ENCODE measurements at places on chromosomes 3 and 15. TPM values are rescaled to one million over a fixed set of nuclear protein-coding genes. Genes with fewer than 3 reads are reported as not detected.

DNA sequence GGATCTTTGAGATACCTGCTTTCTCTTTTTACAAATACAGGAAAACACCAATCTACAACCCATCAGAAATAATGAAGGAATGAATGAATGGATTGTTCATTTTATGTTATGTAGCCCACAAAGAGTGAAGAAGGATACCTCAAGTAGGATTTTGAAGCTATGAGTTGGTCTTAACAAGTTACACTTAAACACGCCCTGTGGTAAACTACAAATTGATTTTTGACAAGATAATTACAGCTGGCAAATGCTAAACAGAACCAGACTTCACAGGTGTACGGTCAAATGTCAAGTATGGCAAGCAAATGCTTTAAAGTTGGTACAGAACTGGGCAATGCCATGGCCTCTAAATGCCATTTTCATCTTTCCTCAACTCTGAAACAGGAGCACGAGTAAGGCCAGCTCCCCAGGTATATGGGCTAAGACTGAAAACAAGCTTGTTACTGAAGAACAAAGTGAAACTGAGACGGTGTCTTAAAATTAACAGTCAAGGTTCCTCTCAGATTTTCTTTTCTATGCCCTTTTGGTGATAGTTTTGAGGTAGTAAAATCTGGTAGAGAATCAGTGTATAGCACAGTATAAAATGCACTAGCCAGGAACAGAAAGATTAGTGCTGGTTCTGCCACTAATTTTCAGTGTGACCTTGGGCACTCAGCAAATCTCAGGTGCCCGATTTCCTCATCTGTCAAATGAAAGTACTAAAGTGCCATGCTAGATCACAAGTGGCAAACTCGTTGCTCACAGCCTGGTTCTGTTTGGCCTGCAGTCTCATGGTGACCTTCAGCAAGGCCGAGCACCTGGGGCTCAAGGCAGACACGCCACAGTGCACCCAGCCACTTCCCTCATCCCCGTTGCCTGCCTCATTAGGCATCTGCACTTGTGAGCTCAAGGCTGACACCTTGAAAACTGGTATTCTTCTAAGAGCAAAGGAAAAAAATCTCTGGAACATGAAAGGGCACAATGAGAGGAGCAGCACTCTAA, 9.5 kb downstream of the RUVBL1 start:
- no peak overlapping the region for H3K4me3 ChIP-seq
- no peak for DNase-seq
- H3K36me3 ChIP-seq: no peaks in the 10 kb centered on the region
- H3K27ac ChIP-seq: no peak overlapping the region

GRCh38 chr3:114967168-114967567, 179.9 kb downstream of the ZBTB20 start:
- H3K27me3 ChIP-seq: no peaks in the 10 kb centered on the region
- no peaks in the 10 kb centered on the region for H3K4me1 ChIP-seq
- no peak for DNase-seq
- no peak overlapping the region for H3K4me3 ChIP-seq
- no peaks in the 10 kb centered on the region for H3K36me3 ChIP-seq

- no peak for DNase-seq
- no peaks in the 10 kb centered on the region for H3K27me3 ChIP-seq
- H3K27ac ChIP-seq: no peak overlapping the region
- H3K4me1 ChIP-seq: no peaks in the 10 kb centered on the region
- H3K36me3 ChIP-seq: no peaks in the 10 kb centered on the region
Measured at GRCh38 chr3:162799910-162800309, 1303.3 kb downstream of the OTOL1 start.

DNA sequence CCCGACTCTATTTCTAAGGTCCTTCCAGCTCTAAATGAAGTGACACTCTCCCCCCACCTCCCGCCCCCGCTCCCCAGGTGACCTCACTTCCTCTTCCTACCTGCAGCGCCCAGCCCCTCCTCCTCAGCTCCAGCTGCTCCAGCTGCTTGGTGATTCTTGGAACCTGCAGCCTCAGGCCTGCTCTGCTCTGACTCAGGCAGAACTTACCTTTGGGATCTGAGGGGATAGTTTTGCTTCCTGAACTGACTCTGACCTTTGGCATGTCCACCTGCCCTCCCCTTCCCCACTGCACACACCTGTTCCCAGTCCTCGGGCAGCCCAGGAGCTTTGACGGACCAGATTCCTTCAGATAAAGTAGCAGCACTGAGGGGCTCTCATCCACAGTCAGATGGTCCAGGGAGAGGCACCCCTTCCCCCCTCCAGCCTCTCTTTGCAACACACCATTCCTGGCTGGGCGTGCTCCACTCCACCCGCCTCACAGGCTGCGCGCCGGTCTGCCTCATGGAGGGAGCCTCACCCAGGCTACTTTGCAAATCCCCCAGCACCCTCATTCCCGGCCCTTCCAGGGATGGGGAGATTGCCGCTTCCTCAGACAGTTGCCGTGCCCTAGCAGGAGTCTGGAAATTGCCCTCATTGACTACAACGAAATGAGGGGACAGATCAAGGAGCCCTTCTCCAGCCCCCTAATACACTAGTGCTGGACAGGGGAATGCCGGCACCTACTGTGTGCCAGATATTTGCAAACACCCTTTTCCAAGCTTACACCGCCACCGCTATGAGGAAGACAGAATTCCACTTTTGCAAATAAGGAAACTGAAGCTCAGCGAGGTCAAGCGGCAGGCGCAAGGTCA, 692 bp upstream of the C15orf39 start:
- peak; percentile 76 for DNase-seq
- H3K27me3 ChIP-seq: no peaks in the 10 kb centered on the region
- peaks cover 25% of the 10 kb centered on the region for H3K4me1 ChIP-seq
- peak overlapping the region; percentile 96 for H3K27ac ChIP-seq
- H3K36me3 ChIP-seq: no peaks in the 10 kb centered on the region
- H3K4me3 ChIP-seq: peak overlapping the region; percentile 93

DNA sequence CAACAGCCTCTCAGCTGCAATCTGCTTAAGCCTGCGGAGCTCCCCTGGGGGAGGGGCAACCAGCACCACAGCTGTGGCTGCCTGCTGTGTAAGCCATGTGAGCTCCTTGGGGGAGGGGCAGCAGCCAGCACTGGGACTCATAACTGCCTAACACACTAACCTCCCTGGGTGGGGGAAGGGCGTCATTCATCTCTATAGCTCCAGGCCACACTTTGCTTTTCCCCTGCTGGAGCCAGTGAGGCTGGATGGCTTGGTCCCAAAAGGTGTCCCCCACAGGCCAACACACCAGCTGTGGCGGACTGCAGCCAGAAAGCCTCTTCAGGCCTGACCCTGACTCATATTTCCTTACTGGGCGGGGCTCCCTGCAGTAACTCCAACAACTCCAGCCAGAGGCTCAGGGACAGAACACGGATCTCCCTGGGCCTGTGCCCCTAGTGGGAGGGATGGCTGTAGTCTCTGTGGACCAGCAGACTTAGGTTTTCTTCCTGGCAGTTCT, 129.8 kb downstream of the PPM1L start:
- no peak overlapping the region for H3K4me3 ChIP-seq
- peak; percentile 32 for DNase-seq
- no peaks in the 10 kb centered on the region for H3K4me1 ChIP-seq
- H3K36me3 ChIP-seq: no peaks in the 10 kb centered on the region
- no peaks in the 10 kb centered on the region for H3K27me3 ChIP-seq

DNA sequence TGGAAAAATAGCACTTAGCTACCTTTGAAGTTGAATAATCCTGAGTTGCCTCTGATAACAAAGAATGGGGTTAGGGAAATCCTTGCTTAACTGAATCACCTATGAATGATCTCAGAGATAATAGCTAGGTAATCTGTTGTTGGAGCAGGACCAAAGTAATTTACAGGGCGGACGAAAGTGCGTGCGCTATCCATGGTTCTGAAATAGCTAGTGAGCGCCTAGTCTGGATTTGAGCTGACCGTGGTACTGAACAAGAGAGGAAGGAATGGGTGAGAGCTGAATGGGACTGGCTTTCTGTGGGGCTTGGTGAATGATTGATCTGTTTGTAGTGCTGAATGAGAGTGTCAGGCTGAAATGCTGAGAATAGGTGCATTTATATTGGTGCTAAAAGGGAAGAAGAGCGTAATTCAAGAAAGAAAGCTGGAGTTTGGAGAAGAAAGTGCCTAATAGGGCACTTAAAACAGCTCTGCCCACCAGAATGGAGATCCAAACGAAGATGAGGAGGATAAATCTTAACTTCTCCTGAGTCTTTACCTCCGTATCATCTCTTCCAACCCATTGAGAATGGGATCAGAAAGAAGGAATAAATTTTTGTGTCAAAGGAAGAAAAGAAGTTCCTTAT, 10.1 kb downstream of the SCN10A start:
- no peaks in the 10 kb centered on the region for H3K36me3 ChIP-seq
- H3K27me3 ChIP-seq: no peaks in the 10 kb centered on the region
- no peak for DNase-seq
- H3K4me1 ChIP-seq: no peaks in the 10 kb centered on the region

- no peaks in the 10 kb centered on the region for H3K27me3 ChIP-seq
- H3K4me1 ChIP-seq: no peaks in the 10 kb centered on the region
- no peak for DNase-seq
- H3K36me3 ChIP-seq: no peaks in the 10 kb centered on the region
- H3K27ac ChIP-seq: no peak overlapping the region
Measured at GRCh38 chr3:35120026-35120425, 519.3 kb upstream of the ARPP21 start.

- H3K4me3 ChIP-seq: peak overlapping the region; percentile 68
- H3K4me1 ChIP-seq: no peaks in the 10 kb centered on the region
- H3K27me3 ChIP-seq: no peaks in the 10 kb centered on the region
- H3K36me3 ChIP-seq: no peaks in the 10 kb centered on the region
- DNase-seq: no peak
Measured at GRCh38 chr15:69463182-69463756, 10.7 kb downstream of the RPLP1 start.

DNA sequence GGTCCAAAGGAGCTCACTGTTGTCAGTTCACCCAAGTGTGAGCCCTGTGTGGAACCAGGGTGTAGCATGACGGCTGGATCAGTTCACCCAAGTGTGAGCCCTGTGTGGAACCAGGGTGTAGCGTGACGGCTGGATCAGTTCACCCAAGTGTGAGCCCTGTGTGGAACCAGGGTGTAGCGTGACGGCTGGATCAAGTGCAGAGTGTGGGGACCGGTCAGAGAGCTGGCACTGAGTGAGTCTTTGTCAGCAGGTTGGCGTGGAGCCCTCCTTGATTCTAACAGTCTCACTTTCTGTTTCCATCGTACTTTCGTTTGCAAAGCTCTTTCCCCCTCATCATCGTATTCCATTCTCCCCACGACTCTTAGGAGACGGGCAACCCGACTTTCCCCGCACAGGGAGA, 57.9 kb upstream of the DLG1 start:
- H3K4me1 ChIP-seq: no peaks in the 10 kb centered on the region
- peak overlapping the region; percentile 55 for H3K4me3 ChIP-seq
- no peaks in the 10 kb centered on the region for H3K27me3 ChIP-seq

GRCh38 chr15:87757084-87757483, 499.5 kb downstream of the NTRK3 start:
- DNase-seq: no peak
- H3K4me3 ChIP-seq: no peak overlapping the region
- no peaks in the 10 kb centered on the region for H3K4me1 ChIP-seq
- no peaks in the 10 kb centered on the region for H3K27me3 ChIP-seq
- H3K36me3 ChIP-seq: no peaks in the 10 kb centered on the region
- no peak overlapping the region for H3K27ac ChIP-seq

GRCh38 chr3:16995601-16996000, 110.8 kb downstream of the PLCL2 start:
- no peak overlapping the region for H3K27ac ChIP-seq
- no peak for DNase-seq
- H3K4me3 ChIP-seq: no peak overlapping the region
- H3K36me3 ChIP-seq: no peaks in the 10 kb centered on the region

DNA sequence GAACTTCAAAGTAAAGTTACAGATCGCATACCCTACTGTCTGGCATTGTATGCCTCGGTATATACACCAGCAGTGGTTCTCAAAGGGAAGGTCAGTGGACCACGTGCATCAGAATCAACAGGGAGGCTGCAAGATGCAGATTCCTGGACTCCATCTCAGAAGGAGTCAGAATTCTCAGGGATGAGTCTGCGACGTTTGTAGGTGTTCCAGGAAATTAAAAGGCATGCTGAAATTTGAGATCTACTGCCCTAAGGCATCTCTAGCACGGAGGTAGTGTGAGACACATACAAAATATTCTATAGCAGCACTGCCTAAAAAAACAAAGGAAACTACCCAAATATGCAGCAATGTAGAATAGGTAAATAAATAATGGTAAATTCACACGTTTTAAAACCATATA, 136.8 kb upstream of the BNIP2 start:
- H3K36me3 ChIP-seq: no peaks in the 10 kb centered on the region
- H3K4me3 ChIP-seq: no peak overlapping the region
- no peak overlapping the region for H3K27ac ChIP-seq
- DNase-seq: no peak

DNA sequence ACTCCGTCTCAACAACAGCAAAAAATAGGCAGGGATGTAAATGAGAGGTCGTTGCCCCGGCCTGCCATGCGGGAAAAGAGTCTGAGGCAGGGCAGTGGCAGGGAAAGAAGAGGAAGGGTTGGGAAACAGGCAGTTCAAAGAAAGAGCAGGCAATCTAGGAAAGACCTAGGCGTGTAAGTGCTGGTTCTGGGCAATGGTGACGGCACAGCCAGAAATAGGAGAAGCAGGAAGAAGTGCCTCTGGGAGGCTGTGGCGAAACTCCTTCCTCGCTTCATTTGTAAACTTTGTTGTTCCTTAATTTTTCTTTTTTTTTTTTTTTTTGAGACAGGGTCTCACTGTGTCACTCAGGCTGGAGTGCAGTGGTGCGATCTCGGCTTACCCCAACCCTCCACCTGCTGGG, 4.3 kb downstream of the SLC51A start:
- no peak overlapping the region for H3K27ac ChIP-seq
- H3K4me1 ChIP-seq: no peaks in the 10 kb centered on the region

- no peak for DNase-seq
- H3K4me3 ChIP-seq: no peak overlapping the region
- no peaks in the 10 kb centered on the region for H3K36me3 ChIP-seq
- no peak overlapping the region for H3K27ac ChIP-seq
- no peaks in the 10 kb centered on the region for H3K27me3 ChIP-seq
Measured at GRCh38 chr3:68055215-68055614, 400.8 kb upstream of the SUCLG2 start.

- H3K4me1 ChIP-seq: no peaks in the 10 kb centered on the region
- H3K36me3 ChIP-seq: no peaks in the 10 kb centered on the region
- DNase-seq: peak; percentile 76
- H3K4me3 ChIP-seq: no peak overlapping the region
- H3K27ac ChIP-seq: peak overlapping the region; percentile 72
Measured at GRCh38 chr15:69794645-69795469, 302.9 kb downstream of the TLE3 start.

GRCh38 chr3:66211779-66212178, 9.0 kb upstream of the SLC25A26 start:
- no peak overlapping the region for H3K4me3 ChIP-seq
- H3K4me1 ChIP-seq: no peaks in the 10 kb centered on the region
- H3K27me3 ChIP-seq: no peaks in the 10 kb centered on the region
- DNase-seq: no peak

Gene SENP5
- total RNA-seq: 40.3 TPM

Gene RTP1
- total RNA-seq: not detected

Gene CHDH
- 2.9 TPM for total RNA-seq

Gene CHST13
- total RNA-seq: not detected

Gene CCDC54
- 0.33 TPM for total RNA-seq

Gene DAZL
- not detected for total RNA-seq

Gene ATP10A
- 17.4 TPM for total RNA-seq

Gene ISL2
- total RNA-seq: not detected

Gene ACSBG1
- total RNA-seq: 2.0 TPM

Gene HCLS1
- total RNA-seq: 42.6 TPM

Gene STRIT1
- total RNA-seq: 0.32 TPM

Gene SLC12A1
- not detected for total RNA-seq

Gene ISLR2
- total RNA-seq: 0.48 TPM

Gene XCR1
- total RNA-seq: under 0.01 TPM

Gene ANKRD34C
- not detected for total RNA-seq

Measured in breast epithelium (tissue), 4 donors.